ENCODE measurements at places on chromosomes 5 and 9.
A peak's percentile ranks its signal among the peaks of the same experiment; 100 is the strongest.

DNA sequence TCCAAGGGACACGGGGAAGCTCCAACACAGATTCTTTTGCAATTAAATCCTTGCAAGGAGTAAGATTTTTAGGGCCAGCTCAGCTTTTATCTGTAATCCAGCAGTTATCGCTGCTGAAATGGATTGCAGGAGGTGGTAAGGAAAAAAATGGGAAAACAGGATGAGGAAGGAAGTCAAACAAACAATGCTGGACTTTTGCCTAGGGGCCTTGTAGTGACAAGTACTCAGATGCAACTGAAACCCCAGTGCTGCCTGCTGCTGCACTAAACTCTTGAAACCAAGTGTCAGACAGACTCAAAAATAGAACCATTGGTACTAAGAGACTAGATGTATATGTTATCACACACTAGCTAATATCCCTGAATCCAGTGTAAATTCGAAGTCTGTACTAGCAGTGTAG is 309.2 kb downstream of the CTNND2 start:
- DNase-seq = no peak

GRCh38 chr5:124342986-124343385 is 403.5 kb downstream of the ZNF608 start:
- peak; percentile 71 for DNase-seq

DNA sequence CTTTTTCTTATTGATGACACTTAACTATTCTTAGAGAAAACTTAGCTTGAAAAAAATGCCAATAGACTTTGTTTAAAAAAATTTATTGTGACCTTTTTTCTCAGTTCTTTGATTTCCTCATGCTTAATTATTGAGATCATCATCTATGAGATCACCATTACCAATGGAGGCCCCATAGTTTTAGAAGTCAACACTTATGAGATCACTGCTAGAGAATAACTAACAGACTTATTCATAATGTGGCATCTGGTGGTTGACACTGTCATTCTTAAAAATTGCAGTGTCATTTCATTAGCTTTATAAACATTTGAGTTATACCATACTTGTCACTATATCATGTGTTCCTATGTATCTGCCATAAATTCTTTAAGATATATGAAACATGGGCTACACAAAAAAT is 14.9 kb upstream of the FEM1C start:
- peak; percentile 72 for DNase-seq

GRCh38 chr9:94808926-94809700 is 82.6 kb downstream of the AOPEP start:
- DNase-seq = no peak

- no peak for DNase-seq
These were observed 23.8 kb upstream of the COL5A1 start for GRCh38 chr9:134617836-134618162.
